Activated B cell treated with CpG ODN at 0.5 μM for 24 hours (primary cell): ENCODE measurements at places on chromosomes 5 and 9.

GRCh38 chr5:177425196-177425800 is 1.2 kb upstream of the GRK6 start:
- DNase-seq = no peak

- no peak for DNase-seq
Observed at GRCh38 chr9:122551371-122551770, 1.5 kb upstream of the OR1N2 start.

DNA sequence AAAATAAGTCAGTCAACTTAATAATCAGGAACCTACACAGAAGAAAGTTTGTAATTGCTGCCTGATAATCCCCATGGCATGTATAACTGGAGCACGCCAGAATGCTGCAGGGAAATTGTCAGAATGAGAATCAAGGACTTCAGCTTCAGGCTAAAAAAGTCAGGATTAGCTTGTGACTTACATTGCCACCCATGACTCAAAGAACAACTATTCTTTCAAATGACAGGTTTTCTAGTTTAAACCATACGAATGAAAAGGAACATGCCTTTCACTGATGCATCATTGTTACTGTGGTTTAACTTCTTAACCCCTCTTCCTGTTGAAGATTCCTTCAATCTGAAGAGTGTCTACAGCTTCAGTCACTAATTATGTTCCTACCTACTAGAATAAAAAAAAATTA is 112.4 kb downstream of the ISL1 start:
- DNase-seq = no peak

- no peak for DNase-seq
Observed at GRCh38 chr9:91530829-91531228, 107.2 kb upstream of the NFIL3 start.

- DNase-seq = no peak
Observed at GRCh38 chr9:72955571-72955970, 2.7 kb upstream of the ALDH1A1 start.

- DNase-seq = no peak
Observed at GRCh38 chr5:151086192-151086869, 5.5 kb upstream of the TNIP1 start.

DNA sequence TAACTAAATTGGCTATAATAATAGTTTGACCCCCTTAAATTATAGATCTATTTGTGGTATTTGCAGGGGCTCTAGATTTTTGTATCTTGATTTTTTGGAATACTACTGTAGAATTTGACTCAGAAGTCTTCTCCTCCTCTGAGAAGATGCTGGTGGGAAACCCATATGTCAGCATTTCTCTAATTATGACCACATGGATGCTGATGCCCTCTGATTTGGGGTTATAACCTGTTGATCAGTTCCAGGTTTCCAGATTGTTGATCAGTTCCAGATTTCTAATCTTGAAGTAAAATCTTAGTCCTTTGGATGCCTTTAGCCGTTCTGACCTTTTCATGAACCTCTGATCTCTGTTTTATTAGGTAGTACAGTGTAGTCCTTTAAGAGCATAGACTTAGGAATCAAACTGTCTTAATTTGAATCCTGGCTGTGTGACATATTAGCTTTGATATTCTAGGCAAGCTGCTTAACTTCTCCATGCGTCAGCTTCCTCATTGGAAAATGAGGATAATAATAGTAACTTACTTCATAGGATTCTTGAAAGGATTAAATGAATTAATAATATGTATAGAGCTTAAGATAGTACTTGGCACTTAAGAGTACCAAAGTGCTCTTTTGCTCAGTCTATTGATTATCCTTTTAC is 8.1 kb downstream of the FSD1L start:
- DNase-seq = no peak
